Psoas muscle (tissue), 8 donors: ENCODE measurements at places on chromosomes 12 and 14. TPM values are rescaled to one million over a fixed set of nuclear protein-coding genes. Genes with fewer than 3 reads are reported as not detected.

DNA sequence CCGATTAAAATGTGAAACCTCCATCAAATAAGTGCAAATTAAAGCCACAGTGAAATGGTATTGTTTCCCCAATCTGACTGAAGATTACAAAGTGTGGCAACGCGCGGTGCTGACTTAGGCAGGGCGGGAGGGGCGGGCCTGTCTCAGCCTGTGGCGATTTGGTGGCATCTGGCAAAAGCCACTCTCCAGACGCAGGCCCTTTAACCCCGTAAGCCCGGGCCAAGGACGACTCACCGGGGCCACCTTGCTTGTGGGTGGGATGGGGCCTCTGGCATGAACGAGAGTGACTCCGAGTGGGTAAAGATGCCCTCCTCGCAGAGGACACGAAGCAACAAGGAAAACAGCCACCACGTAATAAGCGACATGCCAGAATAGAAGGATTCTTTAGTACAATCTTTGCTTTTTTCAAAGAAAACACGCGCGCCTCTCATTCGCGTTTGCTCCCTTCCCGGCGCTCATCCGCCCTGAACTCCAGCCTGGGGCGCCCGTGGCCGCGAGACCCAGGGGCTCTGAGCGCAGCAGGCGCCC lies 815 bp downstream of the DEGS2 start:
- DNase-seq = no peak

GRCh38 chr12:122203301-122204166 lies at the start of gene B3GNT4:
Gene B3GNT4, plus strand, starts transcription at chr12:122203709. Its CDS starts 910 bp downstream, at chr12:122204619.
- DNase-seq = peak; percentile 71

KCNH3 gene
- 0.04 TPM for polyA plus RNA-seq

- DNase-seq = no peak
Observed at GRCh38 chr12:123894823-123895345, 77.7 kb downstream of the CCDC92 start.

DNA sequence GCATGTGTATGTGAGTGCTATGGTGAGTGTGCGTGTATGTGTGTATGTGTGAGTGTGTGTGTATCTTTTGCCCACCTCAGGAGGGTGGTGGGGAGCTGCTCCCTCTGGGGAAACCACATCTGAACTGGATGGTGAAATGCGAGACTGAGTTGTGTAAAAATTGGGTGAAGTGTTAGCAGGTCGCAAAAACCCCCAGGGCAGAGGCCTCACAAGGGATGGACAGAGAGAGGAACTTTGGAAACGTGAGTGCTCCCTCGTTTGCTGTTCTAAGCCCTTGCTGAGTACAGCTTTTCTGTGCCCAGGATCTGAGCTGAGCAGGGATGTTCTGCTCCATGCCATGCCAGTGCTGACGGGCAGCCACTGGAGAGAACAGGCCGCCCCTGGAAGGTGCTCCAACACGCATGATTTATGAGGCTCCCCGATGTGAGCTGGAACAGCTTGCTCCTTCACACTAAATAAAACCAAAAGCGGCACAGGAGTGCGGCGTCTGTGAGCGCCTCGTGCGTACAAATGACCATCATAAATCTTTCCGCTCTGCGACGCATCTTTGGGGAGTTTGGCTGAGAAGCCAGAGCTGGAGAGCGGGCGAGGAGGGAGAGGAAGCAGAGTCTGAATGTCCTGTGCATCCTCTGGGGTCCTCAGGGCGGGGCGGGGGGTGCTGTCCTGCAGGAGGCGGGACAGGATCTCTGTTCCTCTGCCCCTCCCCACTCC lies 14.1 kb upstream of the GALNT9 start:
- DNase-seq = no peak

DNA sequence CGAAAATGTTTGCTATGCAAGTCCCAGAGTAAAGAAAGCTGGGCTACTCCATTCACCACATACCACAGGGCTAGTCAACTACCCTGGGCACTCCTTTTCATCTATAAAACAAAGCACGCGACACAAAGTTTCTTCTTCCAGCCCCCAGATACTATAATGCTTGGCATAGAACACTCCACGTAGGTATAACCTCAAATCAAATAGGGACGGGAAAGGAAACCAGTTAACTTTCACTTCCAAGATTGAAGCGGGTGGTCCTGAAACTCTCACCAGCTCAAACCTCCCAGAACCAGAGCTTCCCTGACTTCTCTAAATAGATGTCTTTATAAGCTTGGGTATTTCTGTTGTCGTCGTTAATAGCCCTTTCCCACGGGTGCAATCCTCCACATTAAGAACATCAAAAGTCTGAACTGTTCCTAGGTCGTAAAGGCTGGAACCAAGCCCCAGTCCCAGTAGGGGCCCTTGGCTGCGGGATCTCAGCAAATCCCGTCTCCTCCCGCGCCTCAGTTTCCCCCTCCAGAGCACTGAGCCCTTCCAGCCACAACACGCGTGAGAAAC lies 647 bp downstream of the LGMN start:
- no peak for DNase-seq

GRCh38 chr12:18632848-18633247 lies 105.0 kb downstream of the PLCZ1 start:
- no peak for DNase-seq

- no peak for DNase-seq
Observed at GRCh38 chr12:100716945-100717732, 77.4 kb upstream of the ANO4 start.

GRCh38 chr14:100605230-100605629 lies 18.0 kb upstream of the BEGAIN start:
- no peak for DNase-seq

NANOG gene
- polyA plus RNA-seq = not detected

OVCH1 gene
- 0.18 TPM for polyA plus RNA-seq

DNA sequence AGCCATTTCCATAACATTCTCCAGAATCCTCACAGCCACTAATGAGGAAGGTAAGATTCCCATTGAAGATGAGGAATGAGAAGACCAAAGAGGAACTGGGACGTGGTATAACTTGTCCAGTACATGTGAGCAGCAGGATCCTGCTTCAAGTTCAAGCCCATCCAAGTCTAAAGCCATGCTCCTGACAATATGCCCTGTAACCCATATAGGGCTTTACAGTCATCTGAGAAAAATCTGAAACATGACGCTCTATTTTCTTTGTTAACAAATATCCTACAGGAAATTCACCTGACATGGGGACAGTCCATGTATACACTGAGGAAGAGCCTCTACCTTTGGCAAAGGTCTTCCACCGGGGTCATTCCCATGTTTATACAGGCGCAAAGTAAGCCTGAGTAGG lies 3.1 kb upstream of the ACTR6 start:
- DNase-seq = no peak

MYF6 gene
- polyA plus RNA-seq = 1,026 TPM

- DNase-seq = no peak
Observed at GRCh38 chr12:27807063-27807703, 27.1 kb upstream of the MANSC4 start.

FBRSL1 gene
- 23.0 TPM for polyA plus RNA-seq

SMAGP gene
- 2.1 TPM for polyA plus RNA-seq

ADAM21 gene
- not detected for polyA plus RNA-seq
